Thoracic aorta (tissue), 2 donors: ENCODE measurements at places on chromosomes 16 and 17.

- DNase-seq, result no peak
Observed at GRCh38 chr16:54970016-54970415, 39.4 kb downstream of the IRX5 start.

- DNase-seq, result no peak
Observed at GRCh38 chr17:45666641-45667040, 117.5 kb upstream of the CRHR1 start.

GRCh38 chr16:67399218-67399733 is 6.0 kb upstream of the TPPP3 start:
- DNase-seq, result no peak

- DNase-seq, result no peak
Observed at GRCh38 chr17:11554042-11554441, 44.2 kb upstream of the DNAH9 start.
